ENCODE measurements at places on chromosomes 7 and 10.

DNA sequence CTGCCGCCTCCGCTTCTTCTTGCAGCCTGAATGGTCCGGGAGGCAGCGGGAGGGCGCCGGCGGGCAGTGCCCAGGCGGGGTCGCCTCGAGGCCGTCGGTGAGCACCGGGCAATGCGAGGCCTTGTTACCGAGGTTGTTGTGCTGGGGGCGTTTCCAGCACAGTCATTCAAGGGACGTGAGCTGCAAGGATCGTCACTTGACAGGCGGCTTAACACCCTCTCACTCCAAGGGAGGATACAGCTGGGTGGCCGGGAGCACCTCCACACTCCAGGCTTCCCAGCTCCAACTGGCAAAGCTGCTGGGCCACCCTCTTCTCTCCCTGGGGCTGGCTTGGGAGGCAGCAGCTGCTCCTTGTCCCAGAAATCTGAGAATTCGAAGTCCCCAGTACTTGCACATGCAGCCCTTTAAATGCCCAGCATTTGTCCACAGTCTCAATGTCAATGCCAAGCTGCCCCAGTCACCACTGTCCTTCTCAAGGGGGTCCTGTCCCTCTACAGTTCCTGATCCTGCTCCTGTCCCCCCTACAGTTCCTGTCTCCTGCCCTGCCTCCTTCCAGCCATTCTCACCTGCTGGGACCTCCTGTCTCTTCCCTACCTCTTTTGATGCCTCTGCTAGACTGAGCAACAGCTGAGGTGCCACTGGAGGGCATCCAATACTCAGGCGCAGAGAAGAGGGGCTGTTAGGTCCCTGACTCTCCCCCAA, 4.4 kb upstream of the HOXA11 start:
- DNase-seq, result peak; percentile 80
- H3K4me3 ChIP-seq, result peak overlapping the region; percentile 66
- H3K36me3 ChIP-seq, result no peaks in the 10 kb centered on the region
- H3K27me3 ChIP-seq, result peaks cover 100% of the 10 kb centered on the region
- H3K27ac ChIP-seq, result no peak overlapping the region

- no peak for DNase-seq
- H3K4me3 ChIP-seq, result no peak overlapping the region
- H3K27ac ChIP-seq, result no peak overlapping the region
- no peaks in the 10 kb centered on the region for H3K27me3 ChIP-seq
- H3K4me1 ChIP-seq, result peaks cover 7% of the 10 kb centered on the region
- H3K36me3 ChIP-seq, result no peaks in the 10 kb centered on the region
Observed at GRCh38 chr10:17122726-17123661, 6.6 kb downstream of the CUBN start.

DNA sequence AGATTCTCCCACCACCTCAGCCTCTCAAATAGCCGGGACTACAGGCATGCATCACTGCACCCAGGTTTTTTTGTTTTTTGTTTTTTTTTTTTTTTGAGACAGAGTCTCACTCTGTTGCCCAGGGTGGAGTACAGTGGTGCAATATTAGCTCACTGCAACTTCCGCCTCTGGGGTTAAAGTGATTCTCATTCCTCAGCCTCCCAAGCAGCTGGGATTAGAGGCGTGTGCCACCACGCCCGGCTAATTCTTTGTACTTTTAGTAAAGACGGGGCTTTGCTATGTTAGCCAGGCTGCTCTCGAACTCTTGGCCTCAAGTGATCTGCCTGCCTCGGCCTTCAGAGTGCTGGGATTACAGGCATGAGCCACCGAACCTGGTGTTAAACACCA, 107.5 kb upstream of the KIF5B start:
- no peaks in the 10 kb centered on the region for H3K4me1 ChIP-seq
- no peaks in the 10 kb centered on the region for H3K27me3 ChIP-seq
- H3K27ac ChIP-seq, result no peak overlapping the region
- H3K36me3 ChIP-seq, result no peaks in the 10 kb centered on the region
- H3K4me3 ChIP-seq, result no peak overlapping the region

GRCh38 chr10:113108194-113108835, 158.3 kb downstream of the TCF7L2 start:
- no peaks in the 10 kb centered on the region for H3K27me3 ChIP-seq
- H3K4me3 ChIP-seq, result no peak overlapping the region
- peaks cover 21% of the 10 kb centered on the region for H3K4me1 ChIP-seq
- DNase-seq, result peak; percentile 97
- peaks cover 25% of the 10 kb centered on the region for H3K36me3 ChIP-seq
- no peak overlapping the region for H3K27ac ChIP-seq

- H3K36me3 ChIP-seq, result no peaks in the 10 kb centered on the region
- peak overlapping the region; percentile 84 for H3K27ac ChIP-seq
- peak; percentile 84 for DNase-seq
- no peaks in the 10 kb centered on the region for H3K27me3 ChIP-seq
- H3K4me3 ChIP-seq, result peak overlapping the region; percentile 82
Observed at GRCh38 chr10:60140651-60141632, 234.6 kb upstream of the CCDC6 start.

DNA sequence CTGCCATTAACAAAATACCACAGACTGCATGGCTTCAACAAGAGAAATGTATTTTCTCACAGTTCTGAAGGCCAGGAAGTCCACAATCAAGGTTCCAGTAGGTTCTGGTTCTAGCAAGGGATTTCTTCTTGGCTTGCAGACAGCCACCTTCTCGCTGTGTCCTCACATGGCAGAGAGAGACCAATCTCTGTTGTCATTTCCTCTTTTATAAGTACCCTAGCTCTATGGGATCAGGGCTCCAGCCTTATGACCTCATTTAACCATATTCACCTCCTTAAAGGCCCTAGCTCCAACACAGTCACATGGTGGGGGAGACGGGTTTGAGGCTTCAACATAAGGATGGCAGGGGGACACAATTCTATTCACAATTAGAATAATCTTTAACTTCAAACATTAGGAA, 23.6 kb downstream of the ABI1 start:
- H3K4me3 ChIP-seq, result no peak overlapping the region
- H3K4me1 ChIP-seq, result no peaks in the 10 kb centered on the region
- H3K27ac ChIP-seq, result no peak overlapping the region
- H3K27me3 ChIP-seq, result no peaks in the 10 kb centered on the region
- DNase-seq, result no peak

DNA sequence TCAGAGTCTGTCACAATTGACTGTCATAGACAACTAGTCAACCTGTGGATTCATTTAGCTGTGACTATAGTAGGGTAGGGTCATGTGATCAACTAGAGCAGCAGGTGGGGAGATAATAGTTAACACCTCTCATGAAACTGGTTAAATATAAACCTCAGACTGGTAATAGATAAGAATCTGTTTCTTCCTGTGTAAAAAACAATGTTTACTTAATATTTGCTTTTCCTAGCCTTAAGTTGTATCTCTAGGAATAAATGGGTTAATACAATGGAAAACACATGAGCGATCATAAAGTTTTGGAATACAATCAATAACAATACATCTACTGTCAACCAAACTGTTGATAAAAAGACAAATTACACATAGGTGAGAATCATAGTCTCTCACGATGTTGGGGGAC, 43.4 kb upstream of the ITGB8 start:
- no peak overlapping the region for H3K27ac ChIP-seq
- no peaks in the 10 kb centered on the region for H3K27me3 ChIP-seq
- DNase-seq, result no peak
- peaks cover 7% of the 10 kb centered on the region for H3K4me1 ChIP-seq
- no peaks in the 10 kb centered on the region for H3K36me3 ChIP-seq

GRCh38 chr10:71059054-71059818, 153.1 kb upstream of the UNC5B start:
- H3K27me3 ChIP-seq, result peaks cover 5% of the 10 kb centered on the region
- H3K27ac ChIP-seq, result no peak overlapping the region
- no peak for DNase-seq

DNA sequence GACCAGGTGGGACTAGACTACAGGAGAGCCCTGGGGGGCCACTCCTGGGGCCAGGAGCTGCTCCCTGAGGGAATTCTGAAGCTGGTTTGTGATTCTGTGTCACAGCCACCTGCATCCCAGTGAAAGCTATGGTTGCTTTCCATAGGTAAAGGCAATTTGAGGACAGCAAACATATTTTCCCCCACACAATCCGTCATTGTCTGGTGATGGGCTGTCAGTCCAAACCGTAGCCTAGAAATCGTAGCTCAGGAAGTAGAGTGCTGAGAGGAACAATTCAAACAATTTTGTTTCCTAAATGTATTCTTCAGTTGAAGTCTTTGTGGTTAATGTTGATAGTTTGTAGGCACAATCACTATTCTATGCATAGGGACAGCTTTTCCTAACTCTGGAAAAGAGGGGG, 106.0 kb upstream of the INSYN2A start:
- DNase-seq, result no peak
- no peaks in the 10 kb centered on the region for H3K4me1 ChIP-seq
- H3K36me3 ChIP-seq, result no peaks in the 10 kb centered on the region

GRCh38 chr7:70707823-70708243, 424.1 kb upstream of the GALNT17 start:
- peaks cover 57% of the 10 kb centered on the region for H3K36me3 ChIP-seq
- H3K27ac ChIP-seq, result no peak overlapping the region
- DNase-seq, result no peak

DNA sequence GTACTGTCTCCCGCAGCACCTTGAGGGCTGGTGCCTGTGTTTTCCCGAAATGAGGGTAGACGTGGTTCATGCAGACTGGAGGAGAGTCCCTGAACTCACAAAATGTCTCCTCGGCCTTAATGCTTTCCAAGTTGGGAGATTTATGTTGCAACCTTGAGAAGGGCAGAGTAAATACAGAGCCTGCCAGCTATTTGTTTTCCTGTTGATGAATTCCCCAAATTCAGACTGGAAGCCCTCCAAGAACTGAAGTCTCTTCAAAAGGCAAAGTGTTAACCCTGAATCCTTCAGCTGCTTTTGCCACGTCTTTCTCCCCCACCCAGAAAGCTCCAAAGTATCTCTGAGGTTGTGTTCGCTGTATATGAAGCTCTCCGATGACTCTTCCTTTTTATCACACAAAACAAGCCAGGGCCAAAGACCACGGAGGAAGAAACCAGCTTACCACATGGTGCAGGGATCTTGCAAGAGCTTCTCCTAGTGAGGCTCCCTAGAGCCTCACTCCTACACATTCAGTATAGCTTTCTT, 254.7 kb upstream of the NFE2L3 start:
- DNase-seq, result no peak
- no peak overlapping the region for H3K4me3 ChIP-seq
- H3K4me1 ChIP-seq, result no peaks in the 10 kb centered on the region

DNA sequence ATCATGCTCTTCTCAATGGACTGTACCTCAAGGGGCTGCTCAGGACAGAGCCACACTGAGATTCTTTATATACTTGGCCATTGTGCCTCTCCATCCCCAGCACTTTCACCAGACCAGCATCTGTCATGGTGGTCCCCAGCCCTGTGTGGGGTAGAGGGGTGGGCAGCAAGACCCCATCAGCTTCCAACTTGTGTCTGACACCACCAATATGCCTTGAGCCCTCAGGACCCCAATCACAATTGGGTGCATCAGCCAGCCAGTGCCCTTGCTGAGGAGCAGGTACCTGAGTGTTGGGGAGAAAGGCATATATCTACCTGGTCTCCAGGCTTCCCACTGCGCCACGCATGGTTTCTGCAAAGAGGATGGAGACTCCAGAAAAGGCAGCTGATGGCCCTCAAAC, 56.3 kb downstream of the GRID1 start:
- H3K4me3 ChIP-seq, result no peak overlapping the region
- no peaks in the 10 kb centered on the region for H3K36me3 ChIP-seq
- DNase-seq, result peak; percentile 7

- DNase-seq, result peak; percentile 56
- peaks cover 24% of the 10 kb centered on the region for H3K36me3 ChIP-seq
- H3K27ac ChIP-seq, result no peak overlapping the region
- H3K27me3 ChIP-seq, result no peaks in the 10 kb centered on the region
Observed at GRCh38 chr10:73786512-73786885, 1.1 kb downstream of the ZSWIM8 start.

DNA sequence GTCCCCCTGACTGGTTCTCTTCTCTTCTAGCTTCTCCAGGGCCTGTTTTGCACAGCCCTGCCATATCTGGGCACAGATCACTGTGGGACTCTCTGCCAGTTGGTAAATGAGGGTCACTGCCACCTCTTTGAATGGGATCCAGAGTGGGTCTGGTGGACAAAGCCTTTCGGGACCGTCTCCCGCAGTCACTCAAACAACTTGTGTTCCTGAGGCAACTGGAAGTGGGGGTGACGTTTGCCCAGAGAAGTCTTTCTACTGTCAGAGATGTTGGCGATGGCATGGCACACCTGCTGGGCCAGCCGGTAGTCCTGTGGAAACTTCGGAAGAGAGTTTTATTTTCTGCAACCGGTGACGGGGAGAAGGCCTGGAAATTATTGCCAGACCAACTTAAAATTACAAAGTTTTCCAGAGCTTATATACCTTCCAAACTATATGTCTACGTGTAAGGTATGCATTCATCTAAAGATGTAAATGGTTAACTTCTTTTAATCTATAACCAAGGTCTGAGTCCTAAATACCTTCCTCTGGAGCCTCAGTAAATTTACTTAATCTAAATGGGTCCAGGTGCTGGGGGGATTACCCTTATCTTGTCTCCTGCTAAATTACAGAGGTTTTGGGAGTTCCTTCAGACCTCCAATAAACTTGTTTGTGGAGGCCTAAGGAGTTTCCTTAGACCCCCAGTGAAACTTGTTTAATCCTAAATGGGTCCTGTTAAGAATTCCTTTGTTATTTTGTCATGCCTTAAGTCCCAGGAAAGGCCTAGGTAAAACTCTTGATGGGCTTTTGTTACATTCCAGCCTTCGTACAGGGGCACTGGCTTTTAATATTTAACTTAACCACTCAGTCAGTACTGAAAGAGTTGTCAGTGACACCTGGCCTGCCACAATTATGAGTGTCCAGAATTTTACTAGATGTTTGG, 94.0 kb downstream of the NPSR1 start:
- H3K27ac ChIP-seq, result no peak overlapping the region
- no peak for DNase-seq
- H3K4me3 ChIP-seq, result peak overlapping the region; percentile 10
- H3K36me3 ChIP-seq, result no peaks in the 10 kb centered on the region
- H3K4me1 ChIP-seq, result peaks cover 38% of the 10 kb centered on the region

DNA sequence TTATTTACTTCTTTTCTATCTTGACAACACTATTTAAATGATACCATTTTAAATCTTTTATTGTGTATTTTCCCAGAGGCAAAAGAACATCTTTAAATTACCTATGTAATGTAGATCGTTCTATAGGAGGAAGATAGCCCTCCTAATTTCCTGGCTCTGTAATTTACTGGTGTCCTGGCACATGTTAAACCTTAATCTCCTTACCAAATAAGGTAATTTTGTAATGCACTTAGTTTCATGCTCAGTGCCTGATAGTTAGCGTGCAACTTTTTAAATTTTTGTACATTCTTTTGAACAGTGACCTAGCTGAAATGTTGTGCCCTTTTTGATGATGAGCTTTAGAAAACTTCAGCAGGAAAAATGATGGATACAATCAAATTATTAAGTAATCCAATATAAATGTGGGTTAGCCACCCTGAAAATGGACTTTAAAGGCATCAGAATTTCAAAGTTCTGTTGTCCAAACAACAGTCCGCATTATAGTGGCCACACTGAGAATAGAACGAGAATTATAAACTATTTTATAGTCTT, 81.4 kb downstream of the ABCB5 start:
- no peaks in the 10 kb centered on the region for H3K27me3 ChIP-seq
- no peaks in the 10 kb centered on the region for H3K36me3 ChIP-seq
- H3K4me1 ChIP-seq, result peaks cover 16% of the 10 kb centered on the region
- H3K4me3 ChIP-seq, result no peak overlapping the region
